ENCODE measurements at places on chromosomes 5 and 9.

- no peak for DNase-seq
Observed at GRCh38 chr9:115494393-115494792, 376.4 kb upstream of the TNC start.

DNA sequence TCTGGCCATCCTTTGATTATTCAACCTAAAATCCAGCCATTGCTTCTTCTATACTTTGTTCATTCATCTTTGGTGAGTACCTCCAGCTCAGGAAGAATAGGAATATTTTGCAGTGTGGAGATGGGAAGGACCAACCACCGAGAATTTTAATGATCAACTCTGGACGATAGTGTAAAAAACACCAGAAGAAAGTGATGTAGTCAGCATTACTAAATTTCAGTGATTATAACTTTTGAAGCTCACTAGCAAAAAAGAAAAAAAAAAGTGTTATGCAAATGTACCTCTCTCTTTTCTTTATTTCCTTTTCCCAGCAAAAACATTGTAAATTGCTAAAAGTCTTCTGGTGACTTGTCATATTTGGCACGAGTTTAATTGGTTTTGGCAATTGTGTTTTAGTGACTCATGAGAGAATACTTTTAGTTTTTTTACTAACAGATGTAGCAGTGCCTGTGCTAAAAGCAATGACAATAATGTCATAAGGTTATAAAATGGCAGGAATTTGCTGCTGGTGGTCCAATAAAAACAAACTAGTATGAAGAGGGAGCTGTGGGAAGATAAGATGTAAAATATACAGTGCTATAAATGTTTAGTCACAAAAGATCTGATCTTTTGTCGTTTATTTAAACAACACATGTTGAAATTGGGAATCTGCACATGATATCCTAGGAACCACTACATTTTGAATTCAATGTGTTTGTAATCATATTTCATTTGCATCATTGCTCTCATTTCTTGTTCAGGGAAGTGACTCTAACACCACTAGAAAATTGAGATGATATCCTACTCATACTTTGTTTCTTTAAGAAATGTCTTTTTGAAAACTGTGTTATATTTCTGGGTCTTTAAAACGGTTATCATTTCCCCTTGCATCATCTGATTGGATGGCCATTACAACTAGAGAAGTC lies 81.3 kb upstream of the ERCC6L2 start:
- DNase-seq = no peak

DNA sequence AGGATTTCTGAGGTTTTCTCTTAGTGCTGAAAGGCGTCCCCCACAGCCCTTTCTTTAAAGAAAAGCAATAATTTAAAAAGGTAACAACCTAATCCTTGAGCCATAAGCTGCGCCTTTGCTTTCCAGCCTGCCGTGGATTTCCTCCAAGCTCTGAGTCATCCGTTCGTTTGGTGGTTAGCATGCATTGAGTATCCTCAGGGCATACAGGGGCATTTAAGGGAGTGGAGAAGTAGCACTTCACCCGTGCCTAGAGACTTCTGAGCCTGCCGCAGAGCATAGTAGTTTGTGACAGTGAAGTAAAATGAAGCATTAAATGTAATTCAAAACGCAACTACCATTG lies 892 bp upstream of the TNC start:
- DNase-seq = peak; percentile 57

DNA sequence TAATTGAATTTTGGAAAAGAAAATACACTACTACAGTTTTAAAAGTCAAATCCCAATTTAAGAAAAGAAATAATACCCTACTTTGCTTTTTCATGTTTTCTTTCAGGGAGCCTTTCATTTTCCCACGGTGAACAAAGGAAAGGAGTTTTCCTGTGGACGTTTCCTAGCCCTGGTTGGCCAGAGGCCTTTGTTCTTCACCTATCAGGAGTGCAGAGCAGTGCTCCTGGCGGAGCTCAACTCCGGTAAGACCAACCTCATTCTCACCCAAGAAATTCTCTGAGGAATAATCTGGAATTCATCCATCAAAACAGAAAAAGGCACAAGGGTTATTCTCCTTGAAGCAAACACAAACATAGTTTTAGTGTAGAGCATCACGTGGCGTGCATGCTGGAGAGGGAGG lies 248.9 kb downstream of the ADGRV1 start:
- no peak for DNase-seq

- DNase-seq = no peak
Observed at GRCh38 chr5:153543288-153543687, 52.8 kb downstream of the GRIA1 start.

DNA sequence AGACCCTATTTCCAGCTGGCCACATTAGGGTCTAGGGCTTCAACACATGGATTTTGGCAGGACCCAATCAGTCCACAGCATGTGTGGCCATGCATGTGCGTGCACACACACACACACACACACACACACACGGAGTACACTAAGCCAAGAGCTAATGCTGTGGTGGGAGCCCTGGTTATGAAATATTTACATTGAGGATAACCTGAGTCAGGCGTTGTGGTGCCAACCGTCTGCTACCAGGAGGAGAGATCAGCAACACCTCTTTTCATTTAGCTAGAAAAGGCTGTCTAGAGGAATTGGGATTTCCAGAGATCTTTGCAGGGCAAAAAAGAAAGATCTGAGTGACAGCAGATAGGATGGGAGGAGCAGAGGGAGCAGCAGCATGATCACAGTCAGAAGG lies 141.5 kb downstream of the TRPM3 start:
- no peak for DNase-seq

Data from NCI-H1092 treated with DMSO at 0.1 percent for 48 hours (cell line).